Right forelimb (tissue), 1 donor: ENCODE measurements at places on chromosomes 1 and 21.
A peak's percentile ranks its signal among the peaks of the same experiment; 100 is the strongest.

GRCh38 chr1:180785291-180785690, 127.4 kb upstream of the KIAA1614 start:
- no peak for DNase-seq

GRCh38 chr1:203931953-203932352, 70.6 kb downstream of the SNRPE start:
- DNase-seq = no peak

- DNase-seq = no peak
Measured at GRCh38 chr1:1426496-1427105, 5.5 kb upstream of the ANKRD65 start.

- peak; percentile 24 for DNase-seq
Measured at GRCh38 chr21:42150474-42151085, 68.4 kb upstream of the ABCG1 start.

DNA sequence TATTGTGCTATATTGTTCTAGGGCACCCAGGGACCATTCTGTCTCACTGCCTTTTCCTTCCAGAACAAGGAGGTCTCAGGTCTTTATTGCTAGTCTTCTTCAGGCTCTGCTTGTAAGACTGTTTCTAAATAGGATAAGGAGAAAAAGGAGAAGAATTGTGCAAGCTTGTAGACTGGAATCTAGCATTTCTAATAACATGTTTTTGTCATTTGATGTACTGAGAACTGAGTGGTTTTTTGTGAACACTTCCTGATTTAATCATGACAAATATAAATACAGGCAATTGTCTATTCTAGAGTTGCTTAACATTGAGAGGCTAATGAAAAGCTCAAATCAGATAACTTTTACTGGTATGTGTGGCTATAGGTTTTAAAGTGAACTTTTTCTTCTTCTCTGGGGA, 77.6 kb downstream of the CLIC4 start:
- DNase-seq = no peak

- DNase-seq = no peak
Measured at GRCh38 chr21:42317826-42318746, 2.9 kb upstream of the TFF3 start.

- DNase-seq = no peak
Measured at GRCh38 chr1:163162381-163162914, 40.3 kb downstream of the RGS5 start.

- no peak for DNase-seq
Measured at GRCh38 chr1:239619190-239619589, 232.8 kb downstream of the CHRM3 start.

DNA sequence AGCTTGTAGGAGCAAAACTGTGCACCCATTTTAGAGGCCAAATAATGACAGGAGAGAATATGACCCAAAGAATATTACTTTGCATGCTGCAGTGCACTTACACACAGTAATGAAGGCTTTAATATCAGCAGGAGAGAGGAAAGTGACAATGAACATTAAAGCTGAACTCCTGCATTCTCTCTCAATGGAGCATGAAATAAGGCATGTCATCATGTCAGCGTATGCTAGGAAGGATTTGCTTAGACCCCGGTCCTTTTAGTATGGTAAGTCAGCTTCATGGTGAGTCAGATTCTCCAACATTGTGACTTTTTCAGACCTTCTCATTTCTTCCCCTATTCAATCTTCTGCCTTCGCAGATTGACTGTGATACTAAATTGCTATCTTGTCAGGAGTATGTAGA, 210.7 kb upstream of the TMPRSS15 start:
- DNase-seq = no peak

DNA sequence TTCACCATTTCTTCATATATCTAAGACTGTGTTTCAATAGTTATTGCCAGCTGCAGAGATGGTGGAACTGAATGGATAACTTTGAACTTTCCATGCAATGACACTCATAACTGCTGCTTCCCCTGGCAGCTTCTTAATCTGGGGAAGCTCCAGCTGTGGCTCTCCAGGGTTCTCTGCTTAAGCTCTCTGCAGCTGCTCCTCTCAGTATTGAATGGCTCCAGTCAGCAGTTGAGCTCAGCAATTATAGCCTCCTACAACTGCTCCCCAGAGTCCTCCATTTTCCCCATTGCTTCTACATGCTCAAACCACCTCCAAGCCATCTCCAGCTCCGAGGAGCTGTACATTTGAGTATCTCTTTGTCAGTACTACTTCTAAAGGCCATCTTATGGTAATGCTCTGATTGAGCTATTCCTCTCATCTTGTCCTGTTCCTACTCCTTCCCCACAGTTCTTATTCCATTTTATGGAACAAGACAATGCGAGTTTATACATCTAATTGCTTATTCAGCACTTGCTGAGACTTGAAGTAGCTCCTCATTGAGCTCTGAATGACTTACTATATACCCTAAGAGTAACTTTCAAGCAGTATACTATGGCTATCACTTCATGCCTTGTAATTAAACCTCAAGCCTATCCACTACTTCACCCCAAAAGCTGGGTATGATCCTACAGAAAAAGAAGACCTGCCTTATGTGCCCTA, 362.4 kb downstream of the NEGR1 start:
- no peak for DNase-seq

DNA sequence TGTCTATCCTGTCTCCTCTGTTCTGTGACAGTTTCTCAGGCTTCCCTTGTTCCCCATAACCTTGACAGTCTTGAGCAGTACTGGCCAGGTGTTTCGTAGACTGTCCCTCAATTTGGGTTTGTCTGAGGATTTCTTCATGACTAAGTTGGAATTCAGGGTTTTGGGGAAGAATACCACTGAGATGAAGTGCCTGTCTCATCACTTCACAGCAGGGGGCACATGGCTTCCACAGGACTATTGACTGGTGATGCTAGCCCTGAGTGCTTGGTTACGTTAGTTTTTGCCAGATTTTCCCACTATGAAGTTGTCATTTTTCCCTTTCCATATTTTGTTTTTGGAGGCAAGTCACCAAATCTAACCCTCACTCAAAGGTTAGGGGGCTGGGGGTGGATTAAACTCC, 45.7 kb downstream of the CDCP2 start:
- peak; percentile 25 for DNase-seq

GRCh38 chr1:58932859-58933598, 149.2 kb upstream of the JUN start:
- DNase-seq = no peak

GRCh38 chr1:234372011-234372757, 1.1 kb upstream of the COA6 start:
- no peak for DNase-seq
